ENCODE measurements at places on chromosomes 3 and 15.

GRCh38 chr3:124884474-124885101 lies 2.6 kb downstream of the ITGB5 start:
- no peak for DNase-seq

DNA sequence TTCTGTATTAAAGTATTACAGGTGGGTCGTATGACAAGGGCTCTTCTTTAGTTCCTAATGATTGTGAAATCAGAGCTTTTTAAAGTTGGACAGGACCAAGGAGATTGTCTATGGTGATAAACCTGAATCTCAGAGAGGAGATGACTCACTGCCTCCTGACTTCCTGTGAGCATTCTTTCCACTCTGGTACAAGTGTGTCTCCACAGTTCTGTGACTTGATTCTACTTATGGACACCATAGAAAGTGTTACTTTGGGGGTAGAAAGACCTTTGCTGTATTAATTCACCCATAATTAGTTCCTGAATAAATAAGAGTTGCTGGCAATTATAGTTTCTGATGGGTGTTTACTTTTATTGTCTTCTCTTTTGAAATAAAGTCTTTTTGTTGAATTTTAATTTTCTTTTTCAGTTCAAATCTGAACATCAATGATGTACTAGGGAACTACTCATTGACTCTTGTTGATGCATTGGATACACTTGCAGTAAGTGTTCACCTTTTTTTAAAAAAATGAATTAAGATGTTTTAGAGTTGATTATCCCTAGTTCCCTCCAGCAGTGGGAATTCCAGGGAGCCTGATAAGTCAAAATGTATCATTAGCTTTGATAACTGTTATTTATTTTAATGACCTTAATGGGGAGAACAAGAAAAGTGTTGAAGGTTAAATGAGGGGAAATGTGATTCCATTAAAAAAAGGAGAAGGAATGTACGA lies 7.4 kb downstream of the EDEM1 start:
- DNase-seq, result peak; percentile 43

DNA sequence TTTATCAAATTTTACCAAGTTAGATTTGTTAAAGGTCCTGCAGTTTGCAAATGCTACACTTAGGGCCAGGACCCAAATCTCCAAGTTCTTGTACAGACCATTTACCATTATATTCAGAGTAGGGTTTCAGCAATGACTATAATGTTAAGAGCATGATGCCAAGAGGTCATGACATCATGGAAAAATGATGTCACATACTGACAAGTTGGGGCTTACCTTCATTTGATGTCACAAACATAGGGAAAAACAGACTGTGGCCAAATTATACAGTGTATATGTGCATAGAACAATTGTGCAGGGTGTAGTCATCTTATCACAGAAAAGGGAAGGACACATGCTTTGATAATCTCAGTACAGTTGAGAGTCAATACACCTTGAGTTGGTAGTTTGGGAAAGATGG lies 10.1 kb upstream of the THRB start:
- DNase-seq, result no peak

DNA sequence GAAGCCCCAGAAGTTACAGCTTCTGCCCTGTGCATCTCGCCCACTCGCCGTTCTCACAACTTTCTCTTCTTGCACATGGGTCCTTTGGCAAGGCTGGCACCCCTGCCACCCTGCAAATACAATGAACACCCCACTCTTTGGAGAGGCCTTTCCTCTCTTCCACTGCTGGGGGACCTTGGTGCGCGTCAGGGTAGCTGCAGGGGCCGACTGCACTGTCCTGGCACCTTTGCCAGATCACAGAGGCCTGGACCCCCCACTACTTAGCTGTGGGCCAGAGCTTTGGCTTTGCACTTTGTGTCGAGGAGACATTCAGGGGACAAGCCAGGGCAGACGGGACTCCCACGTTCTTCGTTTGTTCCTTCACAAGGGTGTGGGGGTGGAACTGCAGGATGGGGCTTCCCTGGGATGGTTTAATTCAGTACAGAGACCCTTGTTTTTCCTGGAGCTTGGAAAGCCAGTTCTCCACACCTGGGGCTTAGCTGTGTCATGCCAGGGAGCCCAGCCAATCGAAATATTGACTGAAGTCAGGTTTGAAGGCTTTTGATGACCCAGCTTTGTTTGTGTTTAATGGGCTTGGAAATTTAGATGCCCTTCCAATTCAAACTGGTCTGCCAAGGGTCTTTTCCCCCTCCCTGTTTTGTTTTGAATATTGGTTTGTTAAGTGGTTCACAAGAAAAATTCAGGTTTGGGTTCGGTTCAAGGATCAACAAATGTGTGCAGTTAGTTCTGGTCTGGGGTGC lies 256.1 kb upstream of the TLE3 start:
- DNase-seq, result no peak

- no peak for DNase-seq
These were observed 6.3 kb upstream of the RAB5A start for GRCh38 chr3:19940643-19941042.

GRCh38 chr3:147813256-147813655 lies 404.1 kb downstream of the ZIC1 start:
- DNase-seq, result no peak

DNA sequence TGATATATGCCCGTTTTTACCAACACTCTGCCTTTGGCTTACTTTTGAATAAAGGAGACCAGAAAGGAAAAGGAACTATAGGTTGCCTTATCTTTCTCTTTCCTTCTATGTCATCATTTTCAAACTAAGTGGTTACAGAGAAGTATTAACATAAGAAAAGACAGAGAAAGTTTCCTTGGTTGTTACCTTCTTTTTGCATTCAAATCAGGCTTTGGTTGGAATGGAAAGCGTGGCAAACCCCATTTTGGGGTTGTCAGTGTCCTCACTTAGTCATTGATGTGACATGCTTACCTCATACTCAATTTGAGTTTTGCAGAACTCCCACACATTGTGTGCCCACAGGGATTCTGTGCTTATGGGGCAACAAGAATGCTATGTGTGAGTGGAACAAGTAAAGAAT lies 3.7 kb upstream of the THRB start:
- DNase-seq, result no peak
